Hematopoietic multipotent progenitor cell treated with erythropoietin and hydrocortisone succinate and interleukin-3 and kit ligand, for 17 days (in vitro differentiated cells): ENCODE measurements at places on chromosomes 5 and 9.

- no peak for DNase-seq
Observed at GRCh38 chr9:12719431-12719830, 26.2 kb downstream of the TYRP1 start.

DNA sequence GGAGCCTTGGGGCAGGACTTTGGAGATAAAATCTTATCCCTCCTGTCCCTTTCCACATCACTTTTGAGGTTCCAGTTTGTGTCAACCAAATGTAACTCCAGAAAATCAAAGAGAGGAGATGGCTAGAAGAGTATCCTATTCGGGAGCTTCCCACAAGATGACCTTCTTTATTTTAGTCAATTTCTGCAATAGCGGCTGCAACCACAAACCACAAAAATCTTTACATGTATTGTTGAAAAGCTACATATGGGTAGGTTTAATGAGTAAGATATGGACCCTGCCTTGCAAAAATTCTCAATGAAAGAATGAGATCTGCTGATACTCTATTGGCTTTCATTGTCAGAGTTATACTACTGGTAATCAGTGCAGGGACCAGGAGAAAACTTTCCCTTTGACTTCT, 92.2 kb upstream of the MAMDC2 start:
- DNase-seq, result no peak

DNA sequence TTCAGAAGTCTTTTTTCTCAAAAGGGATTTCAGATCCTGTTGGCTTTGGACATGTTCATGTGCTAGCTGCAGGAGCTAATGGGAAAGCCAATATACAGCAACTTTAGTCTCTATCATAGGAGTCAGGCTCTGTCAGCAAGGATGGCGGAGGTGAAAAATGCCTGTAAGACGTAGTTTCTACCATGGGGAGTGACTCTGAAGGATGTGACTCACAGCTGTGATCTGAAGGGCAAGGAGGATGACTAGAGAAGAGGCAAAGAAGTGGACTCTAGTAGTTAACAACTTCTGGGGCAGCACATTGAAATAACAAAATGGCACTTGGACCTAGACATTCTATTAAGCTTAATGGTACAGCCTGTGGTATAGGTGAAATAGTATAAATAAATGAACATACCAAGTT, 3.1 kb upstream of the NDUFS4 start:
- DNase-seq, result no peak

GRCh38 chr5:169494383-169494935, 89.1 kb upstream of the SPDL1 start:
- DNase-seq, result no peak

DNA sequence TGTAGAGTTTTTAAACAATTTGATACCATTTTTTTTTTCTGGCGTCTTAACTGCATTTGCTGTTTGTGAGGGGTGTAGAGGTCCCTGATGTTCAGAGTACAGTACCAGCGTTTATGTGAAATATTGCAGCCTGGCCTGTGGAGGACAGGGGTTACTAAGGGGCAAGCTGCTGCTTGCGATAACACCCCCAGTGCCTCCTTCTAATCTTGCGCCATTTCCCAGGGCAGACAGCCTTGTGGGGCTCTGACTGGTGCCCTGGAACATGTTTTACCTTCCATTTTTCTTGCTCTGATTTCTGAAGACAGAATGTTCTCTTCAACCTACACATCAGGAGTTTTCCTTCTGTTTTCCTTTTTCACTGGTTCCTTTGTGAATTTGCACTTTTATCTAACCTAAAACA, 142.9 kb downstream of the DOCK8 start:
- DNase-seq, result no peak

GRCh38 chr9:112858625-112859147, 32.0 kb downstream of the SLC46A2 start:
- DNase-seq, result no peak

DNA sequence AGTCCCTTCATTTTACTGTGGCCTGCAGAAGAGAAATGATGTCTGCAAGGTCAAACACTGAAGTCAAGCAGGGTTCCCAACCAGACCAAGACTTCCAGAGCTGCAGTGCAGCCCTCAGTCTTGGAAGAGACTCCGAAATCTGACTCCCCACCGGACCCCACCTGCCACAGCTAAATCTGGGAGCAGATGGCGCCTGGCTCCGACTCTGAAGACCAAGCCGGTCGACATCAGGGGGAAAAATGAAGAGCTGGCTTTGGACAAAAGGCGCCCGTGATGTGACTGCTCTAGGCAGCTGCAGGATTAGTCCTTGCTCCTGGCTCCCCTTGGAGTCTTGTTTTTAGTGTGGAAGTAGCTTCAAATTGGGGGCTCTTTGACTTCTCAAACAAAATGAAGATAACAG, 72.4 kb upstream of the ZNF622 start:
- no peak for DNase-seq

DNA sequence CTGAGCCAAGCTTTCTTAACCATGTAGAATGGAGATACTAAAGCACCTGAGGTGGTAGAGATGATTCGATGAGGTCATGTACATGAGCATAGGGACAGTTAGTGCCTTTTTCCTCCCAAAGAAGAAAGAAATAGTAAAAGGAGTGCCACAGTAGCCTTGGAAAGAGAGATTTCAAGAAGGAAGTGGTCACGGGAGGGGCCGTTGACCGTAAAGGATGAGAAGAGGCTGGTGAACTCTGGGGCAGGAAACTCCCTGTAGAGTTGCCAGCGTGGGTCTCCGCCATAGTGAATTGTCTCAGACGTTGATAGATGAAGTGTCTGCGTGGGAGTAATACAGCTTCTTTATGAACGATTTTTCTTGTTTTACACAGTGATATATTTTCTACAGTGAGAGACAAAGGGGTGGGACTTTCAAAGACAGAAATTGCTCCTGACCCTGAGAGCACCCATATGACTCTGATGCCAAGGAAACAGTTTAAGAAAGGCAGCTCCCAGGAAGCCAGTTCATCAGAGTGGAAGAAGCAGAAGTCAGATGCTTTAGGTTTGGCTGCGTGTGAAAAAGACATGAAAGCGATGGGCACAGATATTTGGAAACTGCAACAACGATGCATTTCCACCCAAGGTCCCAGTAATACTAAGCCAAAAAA, 41.3 kb downstream of the UGCG start:
- no peak for DNase-seq

DNA sequence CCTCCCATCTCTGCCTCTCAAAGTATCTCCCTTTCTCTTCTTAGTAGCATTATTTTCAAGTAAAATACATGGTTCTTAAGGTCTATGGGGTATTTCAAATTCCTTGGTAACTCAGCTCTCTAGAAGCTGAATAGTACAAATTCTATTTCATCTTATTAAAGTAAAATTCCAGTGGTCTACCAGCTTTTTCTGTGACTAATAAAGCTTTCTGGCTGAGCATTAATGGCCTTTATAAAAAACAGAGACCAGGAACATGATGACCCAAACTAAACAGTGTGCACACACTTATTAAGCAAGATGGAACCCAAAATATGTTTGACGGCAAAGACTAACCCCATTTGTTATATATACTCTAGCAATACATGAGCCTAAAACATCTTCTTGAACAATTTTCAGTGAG, 142.6 kb downstream of the OR2K2 start:
- no peak for DNase-seq

- no peak for DNase-seq
Observed at GRCh38 chr9:35682520-35683315, 7.0 kb downstream of the TPM2 start.

DNA sequence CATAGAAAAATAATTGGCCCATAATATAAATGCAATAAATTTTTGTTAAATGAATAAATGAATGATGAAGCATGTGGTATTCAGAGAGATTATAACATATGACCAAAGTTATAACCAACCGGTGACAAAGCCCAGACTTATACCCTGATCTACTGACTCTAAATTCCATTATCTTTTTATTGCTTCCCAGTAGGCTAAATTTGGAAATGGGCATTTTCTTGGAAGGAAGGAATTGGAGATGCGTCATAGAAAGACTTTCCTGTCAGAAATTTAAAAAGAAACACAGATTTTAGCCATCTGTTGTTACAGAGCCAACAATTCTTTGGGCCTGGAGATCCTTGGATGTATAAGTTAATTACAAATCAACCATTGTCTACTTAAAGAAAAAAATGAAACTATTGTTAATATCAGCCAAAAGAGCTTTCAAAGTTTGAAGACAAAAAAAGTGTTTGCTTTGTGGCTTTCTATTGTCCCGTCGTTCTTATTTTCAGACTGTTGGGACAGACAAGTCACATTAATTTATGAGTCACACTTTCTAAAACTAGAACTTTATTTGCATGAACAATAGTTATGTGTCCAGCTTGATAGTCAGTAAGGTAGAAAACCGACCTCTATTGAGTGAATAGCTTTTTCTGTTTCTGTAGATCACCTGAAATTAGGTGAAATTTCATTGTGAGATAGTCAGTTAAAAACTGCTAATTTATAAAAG, 428.7 kb downstream of the GABRG2 start:
- DNase-seq, result no peak

DNA sequence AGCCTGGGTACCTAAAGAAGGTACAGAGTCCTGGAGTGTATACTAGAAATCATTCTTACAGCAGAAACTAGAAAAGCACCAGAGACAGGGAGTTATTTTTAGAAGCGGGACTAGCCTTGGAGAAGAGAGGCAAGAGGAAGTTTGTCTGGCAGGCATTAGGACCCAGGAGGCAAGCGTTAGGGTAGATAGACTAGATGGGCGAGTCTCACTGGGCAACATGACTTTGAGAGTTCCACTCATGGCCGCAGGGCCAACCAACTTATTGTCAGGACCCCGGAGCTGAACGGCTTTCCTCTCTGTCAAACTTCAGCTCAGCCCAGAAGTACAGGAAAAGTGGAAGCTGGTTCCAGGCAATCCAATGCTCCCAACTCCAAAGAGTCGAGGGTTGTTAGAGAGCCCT, 34.1 kb upstream of the NPR3 start:
- no peak for DNase-seq
